ENCODE measurements at places on chromosomes 7 and 10.

DNA sequence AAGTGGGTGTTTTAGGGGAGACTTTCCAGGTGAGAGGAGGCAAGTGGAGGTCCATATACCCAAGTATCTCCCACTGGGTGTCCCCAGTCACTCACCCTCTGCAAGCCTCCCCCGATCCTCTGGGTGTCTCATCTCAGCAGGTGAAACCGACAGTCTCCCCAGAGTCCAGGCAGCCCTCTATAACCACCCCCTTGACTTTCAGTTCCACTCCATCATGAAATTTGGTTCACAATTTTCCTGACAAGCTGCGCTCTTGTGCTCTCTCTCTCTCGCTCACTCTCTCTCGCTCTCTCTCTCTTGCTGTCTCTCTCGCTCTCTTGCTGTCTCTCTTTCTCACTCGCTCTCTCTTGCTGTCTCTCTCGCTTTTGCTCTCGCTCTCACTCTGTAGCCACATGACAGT lies 8.1 kb upstream of the RABGEF1 start:
- no peak for DNase-seq

- no peak for DNase-seq
Observed at GRCh38 chr10:75660823-75661222, 229.4 kb downstream of the LRMDA start.

DNA sequence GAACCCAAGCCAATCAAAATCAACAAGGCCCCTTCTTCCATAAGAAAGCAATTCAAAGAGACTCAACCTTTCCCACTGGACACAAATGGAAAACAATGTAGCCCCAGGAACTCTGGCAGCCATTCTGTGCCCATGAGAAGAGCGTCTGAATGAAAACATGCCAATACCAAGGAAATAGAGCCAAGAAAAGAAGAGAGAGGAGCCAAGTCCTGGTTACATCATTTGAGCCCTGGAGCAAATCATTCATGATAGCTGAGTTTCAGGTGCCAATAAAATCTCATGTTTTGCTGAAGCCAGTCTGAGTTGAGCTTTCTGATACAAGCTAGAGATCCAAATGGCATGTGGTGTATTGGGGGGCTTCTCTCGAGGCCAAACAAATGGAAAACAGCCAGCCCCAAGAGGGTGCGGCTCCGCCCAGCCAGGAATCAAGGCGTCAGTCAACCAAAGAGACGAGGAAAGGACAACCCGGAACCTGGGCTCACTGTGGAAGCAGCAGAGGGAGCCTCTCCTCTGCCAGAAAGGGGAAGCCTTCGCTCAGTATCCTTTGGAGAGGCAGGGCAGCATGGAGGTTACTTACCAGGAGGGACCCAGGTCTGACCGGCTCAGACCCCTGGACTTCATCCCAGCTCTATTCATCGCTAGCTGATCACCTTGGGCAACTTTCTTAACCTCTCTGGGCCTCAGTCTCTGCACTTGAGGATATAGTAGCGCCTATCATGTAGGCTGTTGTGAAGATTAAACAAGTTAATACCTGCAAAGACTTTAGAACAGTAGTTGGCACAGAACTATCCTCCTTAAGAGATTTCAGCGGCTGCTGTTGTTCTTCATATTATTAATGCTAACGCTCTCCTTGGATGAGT lies 61.8 kb downstream of the OAT start:
- DNase-seq: no peak

DNA sequence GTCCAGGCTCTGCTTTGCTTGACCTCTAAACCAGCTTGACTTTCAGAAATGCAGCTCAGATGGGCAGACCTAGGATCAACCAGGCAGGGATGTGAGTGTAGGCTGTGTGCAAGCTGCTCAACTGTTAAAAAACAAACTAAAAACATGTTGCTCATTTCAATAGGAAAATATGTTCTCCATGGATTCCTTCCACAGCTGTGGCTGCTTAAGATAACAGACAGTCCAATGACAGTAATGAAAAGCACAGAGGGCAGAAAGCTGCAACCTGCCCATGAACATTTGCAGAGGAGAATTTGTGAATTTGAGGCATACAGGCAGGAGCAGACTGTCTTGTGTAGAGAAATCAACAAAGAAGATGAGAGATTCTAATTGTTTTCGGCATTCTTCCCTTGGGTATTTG lies 534.2 kb downstream of the CCSER2 start:
- DNase-seq: no peak

GRCh38 chr10:71985542-71986250 lies 21.5 kb downstream of the CHST3 start:
- peak; percentile 81 for DNase-seq

GRCh38 chr7:25087855-25088254 lies 37.2 kb downstream of the CYCS start:
- no peak for DNase-seq

DNA sequence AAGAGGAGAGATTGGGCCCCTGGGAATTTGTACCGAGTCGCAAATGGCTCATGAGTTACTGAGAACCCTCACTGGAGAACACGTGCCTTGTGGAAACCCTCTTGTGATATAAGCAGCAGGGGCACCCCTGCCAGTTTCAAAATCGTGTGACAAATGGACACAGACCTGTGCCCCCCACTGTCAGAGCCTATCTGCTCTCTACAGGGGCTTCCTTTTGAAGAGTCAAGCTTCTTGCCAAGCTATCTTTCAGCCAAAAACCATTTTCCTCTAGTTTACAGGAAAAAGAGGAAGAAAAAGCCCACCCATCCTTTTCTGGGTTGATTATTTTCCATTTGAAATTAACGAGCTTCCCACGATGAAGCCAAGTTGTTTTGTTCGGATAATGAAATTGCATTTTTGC lies 64.1 kb upstream of the MPP7 start:
- no peak for DNase-seq

- no peak for DNase-seq
Observed at GRCh38 chr7:50272808-50273207, 31.7 kb upstream of the IKZF1 start.

DNA sequence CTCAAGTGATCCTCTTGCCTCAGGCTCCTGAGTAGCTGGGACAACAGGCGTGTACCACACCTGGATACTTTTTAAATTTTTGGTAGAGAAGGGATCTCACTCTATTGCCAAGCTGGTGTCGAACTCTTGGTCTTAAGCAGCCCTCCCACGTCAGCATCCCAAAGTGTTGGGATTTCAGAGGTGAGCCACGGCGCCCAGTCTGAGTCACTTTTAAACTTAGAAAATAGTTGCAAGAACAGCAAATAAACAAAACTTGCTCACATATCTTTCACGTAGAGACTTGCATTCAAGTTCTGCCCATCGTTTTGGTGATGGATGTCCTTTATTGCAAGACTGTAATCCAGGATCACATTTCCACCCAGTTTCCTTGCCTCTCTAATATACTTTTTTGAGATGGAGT lies 16.6 kb downstream of the GTF2I start:
- no peak for DNase-seq

GRCh38 chr7:88309819-88310218 lies 3.1 kb upstream of the STEAP4 start:
- DNase-seq: no peak

DNA sequence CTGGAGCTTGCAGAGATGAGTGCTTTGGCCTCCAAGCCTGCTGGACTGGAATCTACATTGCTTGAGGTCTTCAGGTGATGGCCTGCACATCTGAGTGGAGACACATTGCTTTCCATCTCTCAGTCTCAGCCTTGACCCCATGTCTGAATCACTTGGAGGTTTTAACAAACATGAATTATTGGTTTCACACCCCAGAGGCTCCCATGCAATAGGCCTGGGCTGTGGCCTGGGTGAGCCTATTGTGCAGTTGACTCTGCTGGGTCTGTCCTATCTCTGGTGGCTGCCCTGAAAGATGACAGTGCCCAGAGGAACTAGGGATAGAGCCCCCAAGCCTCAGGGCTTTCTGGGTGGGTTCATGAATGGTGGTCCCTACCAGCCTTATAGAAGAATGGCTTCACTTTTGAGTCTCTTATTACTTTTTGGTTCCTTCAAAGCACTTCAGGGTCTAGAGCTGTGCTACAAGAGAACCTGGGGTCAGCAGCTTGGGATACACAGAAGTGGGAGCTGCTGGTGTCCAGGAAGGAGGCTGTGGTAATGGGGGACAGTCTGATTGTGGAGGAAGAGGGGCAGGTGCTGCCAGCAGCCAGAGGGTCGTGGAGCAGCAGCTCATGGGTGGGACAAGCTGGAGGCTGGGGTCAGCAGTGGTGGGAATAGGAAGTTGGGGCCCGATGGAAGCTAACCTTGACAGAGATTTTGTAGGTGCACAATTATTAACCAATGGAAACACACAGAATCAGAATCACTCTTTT lies 5.5 kb downstream of the RAMP3 start:
- DNase-seq: no peak

GRCh38 chr7:121515630-121516401 lies 119.7 kb upstream of the FAM3C start:
- peak; percentile 31 for DNase-seq

DNA sequence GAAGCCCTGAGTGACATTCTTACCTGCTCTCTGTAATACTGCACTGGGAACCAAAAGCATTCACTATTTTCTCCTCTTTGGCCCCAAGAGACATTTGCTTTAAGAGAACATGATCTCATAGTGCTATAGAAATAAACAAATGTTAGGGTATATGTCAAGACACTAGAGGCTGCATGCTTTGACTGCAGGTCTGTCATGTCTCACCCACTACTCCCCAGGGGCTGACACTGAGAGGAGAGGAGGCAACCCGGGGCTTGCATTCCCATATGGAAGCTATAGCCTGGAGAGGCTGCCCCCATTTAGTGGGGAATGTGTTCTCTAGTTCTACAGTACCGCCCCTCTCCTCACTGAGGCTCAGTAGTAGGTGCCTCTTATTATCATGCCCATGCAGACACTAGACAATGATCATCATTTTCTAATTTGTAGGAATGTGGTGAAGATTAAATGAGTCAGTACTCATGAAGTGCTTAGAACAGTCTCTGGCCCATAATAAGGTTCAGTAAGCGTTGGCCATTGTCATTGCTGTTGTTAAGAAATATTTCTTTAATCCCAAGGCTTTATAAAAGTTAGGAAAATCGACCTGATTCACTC lies 4.9 kb upstream of the SLF2 start:
- DNase-seq: no peak
